ENCODE measurements at places on chromosomes 1 and 21.

GRCh38 chr1:162530307-162530987 is 31.1 kb upstream of the UAP1 start:
- no peak for DNase-seq

- DNase-seq = no peak
These were observed 17.9 kb downstream of the SFT2D2 start for GRCh38 chr1:168243636-168244212.

DNA sequence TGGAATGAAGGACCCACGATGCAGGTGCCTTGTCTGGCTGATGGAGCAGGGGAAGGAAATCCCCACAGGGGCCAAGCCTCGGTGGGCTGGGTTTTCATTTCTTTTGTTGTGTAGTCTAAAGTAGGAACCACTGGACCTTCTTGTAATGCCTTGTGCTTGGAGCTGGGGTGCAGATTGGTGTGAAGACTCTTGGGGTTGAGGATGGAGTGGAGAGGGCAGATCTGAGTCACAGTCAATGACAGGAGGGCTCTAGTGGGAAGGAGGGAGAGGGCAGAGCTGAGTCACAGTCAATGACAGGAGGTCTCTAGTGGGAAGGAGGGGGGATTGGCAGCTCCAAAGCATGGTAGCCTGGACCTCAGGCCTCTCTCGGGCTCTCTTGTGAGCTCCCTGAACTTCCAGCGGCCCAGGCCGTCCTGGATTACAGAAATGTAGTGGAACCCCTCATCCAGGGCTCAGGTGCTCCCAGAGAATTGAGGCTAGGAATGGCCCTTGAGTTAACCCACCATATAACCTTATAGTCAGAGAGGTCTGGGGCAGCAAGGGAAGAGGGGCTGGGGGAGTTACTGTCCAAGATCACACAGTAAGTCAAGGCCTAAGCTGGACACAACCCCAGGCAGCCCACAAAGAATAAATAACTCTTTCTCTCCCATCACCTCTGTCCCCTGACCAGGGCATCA is 313.8 kb downstream of the MATN1 start:
- no peak for DNase-seq

GRCh38 chr1:125119024-125119441 is 3934.3 kb downstream of the SRGAP2C start:
- DNase-seq = no peak

DNA sequence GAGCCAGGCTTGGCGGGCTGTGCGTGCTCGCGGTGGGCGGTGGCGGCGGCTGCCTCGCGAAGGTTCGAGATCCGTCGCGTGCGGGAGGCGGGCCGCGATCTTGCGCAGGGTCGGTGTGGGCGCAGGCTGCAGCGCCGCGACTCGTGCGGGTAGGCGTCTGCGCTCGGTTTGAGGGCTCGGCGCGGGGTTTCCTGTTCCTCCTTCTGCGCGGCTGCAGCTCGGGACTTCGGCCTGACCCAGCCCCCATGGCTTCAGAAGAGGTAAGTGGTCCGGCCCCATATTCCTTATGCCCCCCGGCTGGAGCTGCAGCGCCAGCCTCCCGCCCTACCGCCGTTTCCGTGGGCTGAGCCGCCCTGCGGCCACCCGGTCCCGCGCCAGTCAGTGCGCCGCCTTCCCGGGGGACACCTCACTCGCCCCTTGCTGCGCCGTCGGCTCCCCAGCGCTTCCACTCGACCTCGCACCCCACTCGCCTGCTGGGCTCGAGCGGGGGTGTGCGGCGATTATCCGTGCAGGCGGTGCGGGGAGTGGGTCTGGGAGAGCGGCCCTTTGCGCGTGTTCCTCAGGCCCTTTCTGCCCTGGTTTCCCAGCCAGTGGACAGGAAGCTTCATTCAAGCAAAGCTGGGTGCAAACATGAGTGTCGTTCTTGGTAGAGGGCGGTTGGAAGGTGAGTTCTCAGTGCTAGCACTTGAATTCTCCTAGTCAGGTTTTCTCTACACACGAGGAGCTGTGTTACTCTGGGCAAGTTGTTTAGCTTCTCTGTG is at the start of gene CACYBP:
CACYBP (plus strand) TSS at position 12 of the 761 bp plus-strand sequence; CDS start at position 246, 234 bp downstream.
- DNase-seq = peak; percentile 59

All from kidney glomerular epithelial cell (primary cell).